NCI-H2171 treated with DMSO at 0.1 percent for 48 hours (cell line): ENCODE measurements at places on chromosomes 7 and 10.

DNA sequence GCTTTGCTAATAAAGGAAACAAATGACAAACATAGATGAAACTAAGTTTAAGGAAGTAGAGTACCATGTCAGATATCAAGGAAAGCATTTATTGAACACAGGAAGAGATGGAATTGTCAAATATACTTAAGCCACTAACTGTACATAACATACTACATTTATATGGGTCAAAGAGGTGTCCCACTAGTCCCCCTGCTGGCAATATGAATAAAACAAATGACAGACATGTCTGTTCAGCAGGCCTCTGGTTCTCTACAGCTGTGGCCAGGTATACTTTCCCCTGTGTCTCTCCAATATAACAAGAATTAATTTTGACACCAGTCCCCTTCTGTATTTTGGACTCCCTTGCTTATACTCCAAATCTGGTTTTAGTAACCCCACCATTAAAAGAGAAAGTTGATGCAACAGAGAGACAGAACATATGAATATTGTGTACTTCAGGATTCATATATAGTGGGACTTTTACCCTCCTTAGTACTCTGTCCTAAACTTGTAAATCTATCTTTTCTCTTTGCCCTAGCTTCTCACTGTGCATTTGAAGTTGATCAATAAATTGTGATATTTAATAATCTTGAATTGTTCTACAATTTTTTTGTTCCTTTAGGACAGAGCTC is 42.9 kb downstream of the CD36 start:
- DNase-seq: peak; percentile 37

DNA sequence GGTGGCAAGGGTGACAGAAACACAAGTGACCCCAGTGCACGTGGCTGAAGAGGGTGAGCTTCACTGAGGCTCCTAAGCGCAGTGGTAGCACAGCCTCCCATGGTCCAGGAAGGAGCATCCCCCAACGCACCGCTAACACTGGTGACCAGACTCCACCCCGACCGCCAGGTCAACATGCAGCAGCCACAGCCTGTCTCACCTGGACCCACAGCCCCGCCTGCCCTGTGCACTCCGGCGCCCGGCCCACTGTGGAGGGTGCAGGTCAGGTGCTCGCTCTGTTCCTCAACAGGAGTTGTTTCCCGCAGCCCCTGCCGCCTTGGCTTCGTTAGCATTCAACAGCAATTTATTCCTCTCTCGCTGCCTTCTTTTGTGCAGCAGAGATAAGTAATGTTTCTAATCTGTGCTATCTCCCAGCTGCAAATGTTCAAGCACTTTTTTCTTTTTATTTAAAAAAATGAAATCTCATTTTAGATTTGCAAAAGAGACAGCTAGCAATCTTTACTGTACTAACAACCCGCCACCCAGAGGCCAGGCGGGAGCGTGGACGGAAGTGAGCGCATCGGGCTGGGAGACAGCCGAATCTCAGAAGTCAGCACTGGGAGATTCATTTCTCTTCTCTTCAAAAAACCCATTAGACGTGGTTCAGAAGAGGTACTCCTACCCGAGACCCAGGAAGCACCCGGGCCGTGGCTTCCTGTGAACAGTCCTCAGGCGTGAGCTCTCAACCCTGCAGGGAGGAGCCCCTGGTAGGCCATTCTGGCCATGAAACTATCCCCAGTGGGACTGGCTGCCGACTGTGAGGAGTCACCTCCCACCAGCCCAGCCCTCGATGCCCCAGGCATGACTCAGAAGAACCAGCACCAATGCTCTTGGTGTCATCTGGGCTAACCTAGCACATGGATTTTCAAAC is 133.4 kb downstream of the MAD1L1 start:
- no peak for DNase-seq

GRCh38 chr7:32241636-32242035 is 171.4 kb upstream of the PDE1C start:
- no peak for DNase-seq

- DNase-seq: peak; percentile 18
These were observed 514 bp upstream of the GAD2 start for GRCh38 chr10:26215935-26216584.

- DNase-seq: no peak
These were observed 138.9 kb downstream of the ADK start for GRCh38 chr10:74289951-74290350.

DNA sequence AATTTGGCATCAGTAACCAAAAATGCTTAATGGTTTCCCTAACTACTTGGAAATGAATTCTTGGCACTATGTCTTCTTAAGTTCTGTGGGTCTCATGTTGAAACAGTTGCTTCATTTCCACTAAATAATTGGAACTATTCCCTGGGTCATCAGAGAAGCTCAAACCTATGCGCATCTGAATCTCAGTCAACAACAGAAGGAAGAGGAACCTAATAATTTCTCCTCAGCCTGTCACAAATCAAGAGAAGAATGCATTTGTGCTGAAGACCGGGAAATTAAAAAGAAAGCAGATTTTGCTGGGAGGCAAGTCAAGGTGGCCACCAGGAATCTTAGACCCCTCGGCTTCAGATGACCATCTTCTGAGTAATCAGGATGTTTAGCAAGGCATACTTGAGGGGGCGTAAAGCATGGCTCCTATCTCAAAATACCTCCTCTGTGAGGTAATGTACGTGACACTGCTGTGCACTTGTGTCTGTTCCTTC is 41.4 kb downstream of the TOMM7 start:
- no peak for DNase-seq
